ENCODE measurements at places on chromosomes 11 and 22. TPM values are rescaled to one million over a fixed set of nuclear protein-coding genes. Genes with fewer than 3 reads are reported as not detected.

DNA sequence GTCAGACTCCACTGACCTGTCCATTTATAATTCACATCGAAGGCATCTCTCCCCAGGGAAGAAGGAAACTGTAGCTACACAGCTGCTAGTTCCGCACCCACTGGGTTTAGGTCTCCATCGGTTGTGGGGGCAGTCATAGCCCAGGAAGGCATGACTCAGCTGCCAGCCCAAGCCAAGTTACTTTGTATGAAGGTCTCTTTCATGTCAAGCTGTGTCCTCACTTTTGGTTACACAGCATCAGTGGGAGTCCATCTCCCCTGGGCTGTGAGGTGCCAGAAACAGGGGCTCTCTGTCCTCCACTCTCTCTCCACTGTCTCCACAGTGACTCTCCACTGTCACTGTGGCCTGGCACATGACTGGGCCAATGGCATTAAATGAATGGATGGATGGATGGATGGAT lies 585.2 kb downstream of the BRD1 start:
- no peak for DNase-seq

DNA sequence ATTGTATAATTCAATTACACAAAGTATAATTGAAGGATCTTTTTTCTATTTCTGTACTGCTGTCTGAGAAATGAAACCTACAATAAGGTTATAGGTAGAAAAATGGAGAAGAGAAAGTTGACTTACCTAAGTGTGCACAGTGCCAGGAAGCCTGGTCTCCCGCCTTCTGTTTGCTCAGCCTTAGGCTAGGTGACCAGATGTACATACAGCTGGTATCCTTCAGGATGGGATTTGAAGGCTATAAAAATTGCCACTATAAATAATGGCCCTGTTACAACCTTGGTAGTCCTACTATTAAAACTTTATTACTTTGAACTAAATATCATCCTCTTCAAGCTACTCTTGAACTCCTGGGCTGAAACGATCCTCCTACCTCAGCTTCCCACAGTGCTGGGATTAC lies 19.7 kb downstream of the OR51E2 start:
- no peak for DNase-seq

DNA sequence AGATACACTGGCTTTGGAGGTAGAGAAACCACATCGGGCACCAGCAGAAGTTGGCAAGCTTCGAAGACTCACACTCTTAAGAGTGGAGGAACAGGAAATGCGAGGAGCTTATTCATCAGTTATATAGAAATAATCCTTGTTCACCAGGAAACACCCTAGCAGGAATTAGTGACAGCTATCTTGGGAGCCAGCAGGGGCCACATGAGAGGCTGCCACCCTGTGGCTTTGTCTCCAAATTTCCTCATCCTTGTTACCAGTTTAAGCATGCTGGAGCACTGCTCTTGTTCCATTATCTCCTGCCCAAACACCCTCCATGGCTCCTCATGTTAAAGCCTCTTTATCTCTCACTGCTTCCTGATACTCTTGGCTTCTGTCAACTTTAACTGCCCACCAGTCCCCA lies 131.0 kb downstream of the PLEKHA7 start:
- peak; percentile 40 for DNase-seq

- no peak for DNase-seq
These were observed 8.8 kb downstream of the HSPA8 start for GRCh38 chr11:123052901-123053721.

Gene TANGO2
- 45.1 TPM for total RNA-seq

DNA sequence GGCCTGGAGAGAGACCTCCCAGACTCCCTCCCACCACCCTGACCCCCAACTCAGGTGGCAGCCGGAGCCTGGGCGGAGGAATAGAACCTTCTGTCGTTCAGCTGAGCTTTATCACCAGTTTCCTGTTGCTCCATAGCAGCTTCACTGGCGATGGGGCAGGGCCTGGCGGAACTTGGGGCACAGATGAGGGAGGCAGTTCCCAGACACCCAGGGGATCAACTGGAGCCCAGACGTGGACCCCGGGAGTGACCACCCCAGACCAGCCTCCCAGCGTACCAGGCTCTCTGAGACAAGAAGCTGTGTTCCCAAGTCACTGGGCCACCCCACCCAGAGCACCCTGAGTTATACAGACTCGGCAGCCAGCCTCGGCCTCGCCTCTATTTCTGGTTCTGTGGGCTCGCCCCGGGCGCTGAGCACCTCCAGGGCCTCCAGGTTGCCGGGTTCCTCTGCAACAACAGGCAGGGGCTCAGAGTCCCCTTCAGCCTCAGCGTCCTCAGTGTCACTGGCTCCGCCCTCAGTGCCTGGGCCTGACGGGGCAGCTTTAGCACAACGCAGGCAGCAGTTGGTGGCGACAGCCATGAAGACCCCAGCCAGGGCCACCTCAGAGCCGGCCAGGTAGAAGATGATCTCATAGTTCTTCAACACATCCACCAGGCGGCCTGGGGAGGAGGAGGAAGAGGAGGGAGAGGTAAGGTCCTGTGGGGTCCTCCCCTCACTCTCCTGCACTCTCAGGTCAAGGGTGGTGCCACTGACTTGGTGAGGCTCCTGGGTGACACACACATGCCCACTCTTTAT lies 5.7 kb downstream of the SLC16A8 start:
- DNase-seq = peak; percentile 43

- DNase-seq = no peak
These were observed 24.0 kb downstream of the CBX7 start for GRCh38 chr22:39128508-39128907.

Gene APOL4
- total RNA-seq = 29.0 TPM

GRCh38 chr22:29265929-29266328 lies 1.9 kb downstream of the RHBDD3 start:
- no peak for DNase-seq
